ENCODE measurements at places on chromosomes 13 and 19.

GRCh38 chr19:38247734-38248268 lies 8.4 kb downstream of the PPP1R14A start:
- DNase-seq = no peak

- no peak for DNase-seq
Measured at GRCh38 chr13:99867535-99868257, 103.9 kb downstream of the ZIC5 start.

GRCh38 chr13:74210693-74211393 lies 76.6 kb upstream of the KLF12 start:
- DNase-seq = no peak

GRCh38 chr13:33186861-33187291 lies 98.7 kb downstream of the STARD13 start:
- DNase-seq = no peak

GRCh38 chr19:42655748-42656147 lies 61.0 kb upstream of the CEACAM8 start:
- DNase-seq = no peak

DNA sequence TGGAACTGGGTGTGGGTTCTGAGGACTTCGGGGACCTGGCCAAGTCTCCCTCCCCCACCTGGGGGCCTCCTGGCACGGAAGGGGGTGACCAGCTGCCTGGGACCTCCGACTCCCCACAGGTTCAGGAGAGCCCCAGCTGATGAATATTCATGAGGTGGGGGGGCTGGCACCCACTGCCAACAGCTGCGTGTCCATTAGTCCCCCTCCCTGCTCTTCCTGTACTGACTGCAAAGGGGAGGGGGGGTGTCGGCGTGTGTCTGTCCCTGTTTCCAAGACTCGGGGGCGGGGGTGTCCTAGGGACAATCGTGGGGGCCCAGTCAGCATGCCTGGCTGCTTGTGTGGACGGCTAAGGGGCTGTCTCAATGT lies 10.6 kb upstream of the NFIX start:
- DNase-seq = no peak

DNA sequence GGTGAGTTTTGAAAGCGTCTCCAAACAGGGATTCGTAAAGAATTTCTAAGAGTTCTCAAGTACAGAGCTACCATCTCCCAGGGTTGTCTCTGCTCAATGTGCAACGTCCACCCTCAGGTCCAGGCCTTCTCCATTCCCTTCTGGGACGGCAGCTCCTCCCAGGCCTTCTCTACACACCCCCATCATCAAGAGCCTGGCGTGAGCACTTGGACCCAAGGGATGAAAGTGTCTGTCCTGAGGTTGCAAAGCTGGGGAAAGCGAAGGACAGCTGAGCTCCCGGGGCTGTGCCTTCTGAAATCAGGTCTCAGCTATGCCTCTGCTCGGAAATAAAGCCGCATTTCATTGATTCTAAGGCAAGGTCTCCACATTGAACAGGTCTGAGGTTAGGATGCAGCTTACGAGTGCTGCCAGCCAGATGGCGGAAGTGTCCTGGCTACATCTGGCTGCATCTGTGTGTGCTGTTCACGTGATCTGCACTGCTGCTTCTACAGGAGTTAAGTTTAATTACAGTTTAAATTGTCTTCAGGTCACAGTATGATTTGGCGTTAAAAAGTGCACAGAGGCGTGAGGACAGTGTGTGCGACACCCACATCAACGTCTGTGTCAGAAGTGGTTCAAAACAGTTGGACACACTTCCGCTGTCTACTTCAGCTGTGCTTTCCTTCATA lies 27.0 kb upstream of the MIER2 start:
- no peak for DNase-seq

- no peak for DNase-seq
Measured at GRCh38 chr19:38291855-38292254, 12.2 kb upstream of the C19orf33 start.

DNA sequence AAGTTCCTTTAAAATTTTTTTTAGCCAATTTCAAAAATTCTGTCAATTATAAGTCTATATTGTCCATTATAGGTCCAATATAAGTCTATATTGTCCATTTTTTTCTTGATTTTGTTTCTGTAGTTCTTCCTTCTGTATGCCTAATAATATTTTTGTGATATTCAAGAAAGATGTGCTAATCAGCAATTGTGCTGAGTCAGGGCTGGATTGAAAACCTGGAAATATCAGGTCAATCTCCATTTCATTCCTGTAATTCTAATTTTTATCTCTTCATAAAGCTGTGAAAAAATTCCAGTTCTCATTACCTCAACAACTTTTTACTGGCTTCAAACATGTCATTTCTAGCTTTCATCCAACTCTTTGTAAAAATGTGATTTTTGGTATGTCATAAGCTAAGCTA lies 353.7 kb downstream of the SLITRK6 start:
- no peak for DNase-seq

- DNase-seq = no peak
Measured at GRCh38 chr19:28785971-28786370, 427.0 kb downstream of the UQCRFS1 start.

DNA sequence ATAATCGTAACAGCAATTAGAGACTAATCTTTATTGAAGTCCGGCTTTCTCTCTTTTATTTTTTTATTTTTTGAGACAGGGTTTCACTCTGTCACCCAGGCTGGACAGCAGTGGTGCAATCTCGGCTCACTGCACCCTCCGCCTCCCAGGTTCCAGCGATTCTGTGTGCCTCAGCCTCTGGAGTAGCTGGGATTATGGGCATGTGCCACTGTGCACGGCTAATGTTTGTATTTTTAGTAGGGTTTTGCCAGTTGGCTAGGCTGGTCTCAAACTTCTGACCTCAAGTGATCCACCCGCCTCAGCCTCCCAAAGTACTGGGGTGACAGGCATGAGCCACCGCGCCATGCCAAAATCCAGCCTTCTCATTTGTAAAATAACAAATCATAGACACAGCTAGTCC lies 3.7 kb downstream of the APOC2 start:
- DNase-seq = no peak

GRCh38 chr19:23481043-23481442 lies 85.8 kb upstream of the ZNF91 start:
- no peak for DNase-seq

DNA sequence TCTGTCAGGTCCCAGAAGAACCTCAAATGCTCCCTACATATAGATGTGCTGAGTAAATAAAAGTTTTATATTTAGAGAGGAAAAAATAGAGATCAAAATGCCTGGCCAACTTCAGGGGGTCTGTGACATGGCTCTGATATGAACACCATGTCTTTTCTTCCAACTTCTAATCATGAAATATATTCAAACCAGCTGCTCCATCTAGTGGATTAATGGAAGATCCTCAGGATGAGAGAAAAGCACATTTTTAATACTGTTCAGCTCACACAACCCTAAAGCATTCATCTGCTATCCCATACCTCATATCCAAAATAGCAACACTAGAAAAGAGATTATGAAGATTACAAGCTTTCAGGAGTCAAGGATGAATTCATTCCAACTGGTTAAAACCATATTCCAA lies 56.0 kb upstream of the DOCK9 start:
- no peak for DNase-seq

- DNase-seq = peak; percentile 73
Measured at GRCh38 chr19:19540064-19540714, 2.1 kb downstream of the CILP2 start.

DNA sequence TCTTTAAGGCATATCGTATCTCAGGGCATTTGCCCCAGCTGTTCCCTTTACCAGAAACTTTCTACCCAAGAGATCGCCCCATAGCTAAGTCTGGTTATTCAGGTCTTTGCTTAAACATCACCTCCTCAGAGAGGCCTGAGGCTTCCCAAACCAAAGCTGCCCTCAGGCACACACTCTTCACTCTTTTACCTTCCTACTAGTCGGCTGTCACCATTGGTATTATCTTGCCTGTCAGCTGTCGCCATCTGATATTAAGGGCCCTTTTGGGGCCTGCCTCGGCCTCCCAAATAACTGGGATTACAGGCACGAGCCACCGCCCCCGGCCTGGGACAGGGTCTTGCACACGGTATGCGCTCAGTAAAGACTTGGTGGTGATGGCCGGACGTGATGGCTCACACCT lies 1.0 kb downstream of the GADD45GIP1 start:
- DNase-seq = no peak

GRCh38 chr19:5036698-5037563 lies 68.0 kb downstream of the KDM4B start:
- no peak for DNase-seq

- peak; percentile 29 for DNase-seq
Measured at GRCh38 chr19:54138489-54139256, 1.1 kb downstream of the CNOT3 start.

- no peak for DNase-seq
Measured at GRCh38 chr13:34779171-34779570, 162.9 kb upstream of the NBEA start.

DNA sequence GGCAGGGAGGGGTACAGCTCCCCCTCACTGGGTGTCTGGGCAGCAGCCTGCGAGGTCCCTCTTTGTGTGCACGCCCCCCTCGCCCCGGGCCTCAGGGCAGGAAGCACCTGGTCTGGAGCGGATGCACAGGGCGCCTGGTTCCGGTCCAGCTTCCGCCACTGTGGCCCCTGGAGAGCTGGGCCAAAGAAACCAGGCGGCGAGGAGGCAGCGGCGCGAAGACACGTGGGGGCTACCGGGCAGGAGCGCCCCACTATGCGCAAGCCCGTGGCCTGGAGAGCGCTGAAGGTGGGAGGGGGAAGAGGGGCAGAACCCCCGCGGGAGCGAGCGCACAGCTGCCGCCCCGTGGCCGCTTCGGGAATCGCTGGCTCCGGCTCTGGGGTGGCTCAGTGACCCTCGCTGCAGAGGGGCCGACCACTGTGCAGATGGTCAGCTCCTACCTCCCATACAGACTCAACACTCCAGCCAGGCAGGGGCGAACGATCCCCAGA lies 1.7 kb upstream of the LYL1 start:
- peak; percentile 58 for DNase-seq

- DNase-seq = no peak
Measured at GRCh38 chr13:60727140-60727539, 330.1 kb downstream of the TDRD3 start.

DNA sequence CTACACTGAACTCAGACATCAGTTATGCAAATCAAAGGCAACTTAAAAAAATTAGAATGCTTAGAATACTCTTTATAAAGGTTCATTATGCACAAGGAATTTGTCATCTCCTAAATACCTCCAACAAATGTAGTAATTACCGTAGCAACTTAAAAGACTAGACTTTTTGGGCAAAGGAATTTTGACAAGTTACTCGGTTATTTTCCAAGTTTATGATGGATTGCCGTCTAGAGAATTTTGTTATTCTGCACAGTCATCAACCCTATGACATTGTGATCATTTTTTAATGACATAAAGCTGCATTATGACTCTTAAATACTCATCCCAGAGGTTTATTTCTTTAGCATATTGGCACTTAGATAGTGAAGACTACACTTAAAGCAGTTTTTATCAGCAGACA lies 71.9 kb downstream of the TRPC4 start:
- DNase-seq = no peak

- DNase-seq = no peak
Measured at GRCh38 chr13:50679321-50679720, 164.2 kb downstream of the DLEU7 start.

GRCh38 chr19:57008432-57008831 lies 111.4 kb upstream of the USP29 start:
- DNase-seq = no peak

DNA sequence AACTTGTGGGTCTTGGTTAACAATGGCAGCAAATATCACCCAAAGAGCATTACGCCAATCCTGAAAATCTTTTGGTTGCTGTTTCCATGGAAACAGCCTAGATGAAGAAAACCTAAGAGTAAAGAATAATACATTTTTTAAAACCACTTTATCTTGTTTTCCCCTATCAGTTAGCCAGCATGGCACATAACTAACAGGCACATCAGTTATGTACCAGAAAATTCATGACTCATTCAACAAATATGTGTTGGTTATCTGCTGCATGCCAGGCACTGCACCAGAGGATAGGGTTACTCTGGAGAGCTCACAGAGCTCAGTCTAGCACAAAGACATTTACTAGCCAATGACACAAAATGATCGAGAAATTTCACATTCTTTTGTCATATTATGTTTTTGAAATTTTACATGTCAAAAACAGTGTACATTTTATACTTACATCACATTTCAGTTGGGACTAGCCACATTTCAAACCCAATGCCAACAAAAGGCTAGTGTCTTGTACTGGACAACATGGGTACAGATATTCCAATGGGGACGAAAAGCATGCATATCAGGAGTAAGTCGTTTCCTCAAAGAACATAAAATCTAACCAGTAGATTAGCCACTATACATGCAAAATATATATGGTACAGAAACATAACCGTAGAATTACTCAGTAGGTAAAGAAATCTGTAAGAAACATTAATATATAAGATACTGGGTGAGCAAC lies 20.3 kb downstream of the LNX2 start:
- no peak for DNase-seq

DNA sequence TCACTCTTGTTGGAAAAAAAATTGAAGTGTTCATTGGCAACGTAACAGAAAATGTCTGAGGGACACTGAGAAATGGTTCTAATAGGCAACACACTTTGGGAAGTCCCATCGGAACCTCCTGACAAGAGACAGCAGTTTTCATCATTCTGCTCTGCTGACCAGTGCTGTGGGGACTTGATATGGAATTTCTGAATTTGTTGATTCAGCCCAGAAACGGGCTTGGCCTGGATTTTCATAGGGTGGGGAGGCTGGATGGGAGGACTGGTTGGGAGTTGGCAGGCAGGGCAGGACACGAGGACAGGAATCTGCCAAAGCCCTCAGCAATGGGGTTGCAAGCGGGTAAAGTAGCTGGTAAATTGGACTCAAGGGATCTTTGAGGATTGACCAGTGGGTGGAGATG lies 96.5 kb downstream of the DCT start:
- no peak for DNase-seq

GRCh38 chr13:48749144-48749543 lies 95.4 kb downstream of the CYSLTR2 start:
- no peak for DNase-seq

DNA sequence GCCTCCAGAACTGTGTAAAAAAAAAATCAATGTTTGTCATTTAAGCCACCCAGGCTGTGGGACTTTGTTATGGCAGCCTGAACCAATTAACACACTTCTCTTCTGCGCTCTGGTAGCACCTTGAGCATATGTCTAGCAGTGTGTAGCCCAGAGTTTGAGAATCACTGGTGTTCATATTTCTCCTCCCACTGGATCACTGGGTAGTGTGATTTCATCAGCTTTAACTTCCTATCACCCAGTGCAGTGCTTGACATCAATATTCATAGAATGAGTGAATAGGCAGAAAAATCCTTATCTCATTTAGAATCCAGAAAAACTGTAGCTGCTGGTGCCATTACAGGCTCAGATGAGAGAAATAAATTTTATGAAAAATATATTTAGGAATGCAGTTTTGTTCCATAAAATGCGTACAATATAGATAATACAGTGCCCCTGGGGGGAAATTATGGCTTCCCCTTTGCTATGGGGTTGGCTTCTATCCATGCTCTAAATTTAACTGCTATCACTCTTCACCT lies 30.7 kb upstream of the WASF3 start:
- DNase-seq = no peak

- DNase-seq = no peak
Measured at GRCh38 chr13:41312176-41312500, 1.1 kb downstream of the NAA16 start.

- DNase-seq = no peak
Measured at GRCh38 chr13:43879755-43880181, at the start of gene LACC1. LACC1 (plus strand) TSS chr13:43879904; CDS start chr13:43880986, 1,082 bp downstream.

Data from stimulated activated CD4-positive, alpha-beta T cell treated with anti-CD3 and anti-CD28 coated beads, Interleukin-4, amount 100 ng/mL, for 48 hours (primary cell).